Right lobe of liver (tissue), 6 donors: ENCODE measurements at places on chromosomes 6 and 20. TPM values are rescaled to one million over a fixed set of nuclear protein-coding genes. Genes with fewer than 3 reads are reported as not detected.

- no peaks in the 10 kb centered on the region for H3K4me1 ChIP-seq
- DNase-seq: no peak
- no peak overlapping the region for H3K4me3 ChIP-seq
- H3K27ac ChIP-seq: no peak overlapping the region
Measured at GRCh38 chr6:113292646-113293422, 564.3 kb upstream of the MARCKS start.

DNA sequence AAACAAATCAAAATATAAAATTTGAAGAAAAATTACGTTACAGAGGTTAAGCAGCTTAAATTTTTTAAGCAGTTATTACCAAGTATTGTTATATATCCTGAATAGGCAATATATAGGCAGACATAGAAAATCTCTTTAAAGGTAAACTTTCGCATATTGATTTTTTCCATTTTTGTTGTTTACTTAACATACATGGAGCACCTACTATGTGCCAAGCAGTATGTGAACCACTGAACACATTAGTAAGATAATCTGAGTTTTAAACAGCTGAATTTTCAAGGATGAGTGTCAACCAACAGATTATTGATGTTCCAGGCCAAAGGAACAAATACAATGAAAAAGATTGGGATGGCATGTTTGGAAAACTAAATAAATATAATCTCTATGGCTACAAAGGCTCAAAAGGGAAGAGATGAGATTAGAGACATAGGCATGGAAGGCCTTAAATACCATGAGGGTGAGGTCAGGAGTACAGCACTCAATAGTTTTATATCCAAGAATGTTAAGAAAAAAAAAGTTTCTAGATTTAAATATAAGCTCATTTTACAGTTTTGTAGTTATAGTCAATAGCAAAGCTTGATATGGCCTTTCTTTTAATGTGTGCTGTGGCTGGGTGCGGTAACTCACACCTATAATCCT lies 277.5 kb downstream of the PTPRK start:
- no peaks in the 10 kb centered on the region for H3K36me3 ChIP-seq
- no peak overlapping the region for H3K27ac ChIP-seq
- no peaks in the 10 kb centered on the region for H3K27me3 ChIP-seq
- DNase-seq: no peak
- no peaks in the 10 kb centered on the region for H3K4me1 ChIP-seq
- H3K4me3 ChIP-seq: no peak overlapping the region

DNA sequence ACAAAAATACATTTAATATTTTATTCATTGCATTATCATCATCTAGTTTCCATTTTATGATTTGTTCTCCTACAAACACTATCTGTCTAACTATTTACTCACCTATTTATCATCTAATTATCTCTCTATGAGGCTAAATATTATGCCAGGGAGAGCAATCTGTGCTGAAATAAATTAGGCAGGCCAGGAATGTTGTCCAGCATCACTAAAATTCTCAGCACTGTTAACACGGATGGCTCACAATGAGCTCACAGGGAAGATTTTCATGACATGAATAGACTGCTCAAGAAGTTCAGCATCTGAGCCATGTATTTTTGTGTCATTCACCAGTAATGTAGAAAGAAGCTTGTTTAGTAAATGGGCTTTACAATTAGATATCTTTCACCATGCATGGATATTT lies 1277.2 kb downstream of the GRIK2 start:
- H3K36me3 ChIP-seq: no peaks in the 10 kb centered on the region
- no peak overlapping the region for H3K4me3 ChIP-seq
- no peak for DNase-seq
- no peaks in the 10 kb centered on the region for H3K27me3 ChIP-seq

GRCh38 chr20:32113591-32114260 lies 4.2 kb downstream of the TM9SF4 start:
- H3K4me1 ChIP-seq: no peaks in the 10 kb centered on the region
- no peaks in the 10 kb centered on the region for H3K27me3 ChIP-seq
- H3K4me3 ChIP-seq: no peak overlapping the region
- no peak overlapping the region for H3K27ac ChIP-seq

The PNLDC1 gene
- total RNA-seq: not detected

The ASIP gene
- not detected for total RNA-seq
